ENCODE measurements at places on chromosomes 4 and X.

GRCh38 chrX:75228854-75229253 lies 45.0 kb upstream of the UPRT start:
- DNase-seq, result no peak

DNA sequence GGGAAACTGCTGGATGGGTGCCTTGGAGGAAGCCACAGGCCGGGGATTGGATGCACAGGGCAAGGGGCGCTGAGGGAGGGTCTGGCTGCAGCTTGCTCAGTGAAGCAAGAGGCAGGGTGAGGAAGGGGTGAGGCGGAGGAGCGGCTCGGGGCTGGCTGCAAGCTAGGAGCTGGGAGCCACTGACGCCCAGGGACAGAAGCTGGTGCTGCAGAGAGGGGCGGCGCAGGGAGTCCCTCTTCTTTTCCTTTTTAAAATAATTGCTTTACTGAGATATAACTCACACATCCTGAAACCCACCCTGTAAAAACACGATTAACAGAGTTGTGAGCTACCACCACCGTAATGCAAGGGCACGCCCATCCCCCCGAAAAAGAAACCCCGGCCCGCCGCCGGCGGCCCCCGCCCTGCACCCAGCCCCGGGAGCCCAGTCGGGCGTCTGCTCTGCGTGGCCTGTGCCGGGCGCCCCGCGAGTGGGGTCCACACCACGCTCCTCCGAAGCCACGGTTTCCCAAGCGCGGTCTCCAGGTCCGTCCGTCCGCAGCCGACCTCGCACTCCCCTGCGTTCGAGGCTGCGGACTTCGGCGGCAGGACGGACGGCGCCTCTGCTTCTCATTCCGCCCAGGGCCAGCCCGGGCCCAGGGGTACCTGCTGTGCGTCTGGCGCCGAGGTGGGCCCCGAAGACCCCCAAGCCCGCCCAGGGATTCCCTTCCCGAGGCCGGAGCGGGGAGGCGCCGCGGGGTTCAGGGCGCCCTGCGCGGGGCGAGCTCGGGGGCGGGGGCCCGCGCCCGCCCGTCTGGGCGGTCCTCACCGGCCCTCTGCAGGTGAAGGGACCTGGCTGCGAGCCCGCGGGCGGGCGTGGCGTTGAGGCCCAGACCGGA lies 866 bp upstream of the UVSSA start:
- DNase-seq, result no peak

DNA sequence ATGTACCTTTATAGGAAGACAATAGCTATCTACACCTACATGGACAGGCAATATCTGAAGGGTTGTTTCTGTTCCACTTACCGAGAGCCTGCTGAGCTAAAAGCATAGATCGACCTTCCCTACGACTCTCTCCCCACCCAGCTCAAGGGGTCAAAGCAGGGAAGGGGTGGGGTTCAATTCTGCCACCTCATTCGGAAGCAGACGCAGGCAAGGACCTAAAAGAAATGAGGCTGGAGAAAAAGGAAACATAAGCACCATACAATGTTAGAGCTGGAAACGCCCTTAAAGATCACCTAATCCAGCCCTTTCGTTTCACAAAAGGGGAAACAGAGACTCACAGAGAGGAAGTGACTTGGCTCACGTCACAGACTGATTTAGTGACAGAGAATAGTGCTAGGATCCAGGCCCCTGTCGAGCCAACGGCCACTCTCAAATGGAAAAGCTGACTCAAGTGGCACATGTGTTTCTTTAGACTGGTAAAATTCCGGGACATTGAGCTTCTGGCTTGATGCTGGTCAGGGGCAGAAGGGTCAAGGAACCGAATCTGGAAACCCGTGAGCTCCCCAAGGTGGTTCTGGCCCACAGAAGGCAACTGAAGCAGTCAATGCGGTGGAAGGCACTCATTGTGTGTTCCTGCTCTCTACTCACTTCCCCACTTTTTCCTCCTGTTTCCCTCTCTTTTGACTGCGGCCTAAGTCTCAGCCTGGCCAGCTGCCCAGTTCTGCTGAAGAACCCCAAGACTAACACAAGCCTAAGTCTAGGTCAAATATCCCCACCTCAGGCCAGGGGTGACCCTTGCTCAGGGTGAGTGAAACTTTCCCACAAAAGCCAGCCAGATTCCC lies 7.5 kb downstream of the SEPTIN6 start:
- DNase-seq, result no peak

- DNase-seq, result no peak
Measured at GRCh38 chr4:52989865-52990264, 127.7 kb downstream of the RASL11B start.

GRCh38 chrX:10130354-10130753 lies 26.4 kb upstream of the CLCN4 start:
- DNase-seq, result no peak

DNA sequence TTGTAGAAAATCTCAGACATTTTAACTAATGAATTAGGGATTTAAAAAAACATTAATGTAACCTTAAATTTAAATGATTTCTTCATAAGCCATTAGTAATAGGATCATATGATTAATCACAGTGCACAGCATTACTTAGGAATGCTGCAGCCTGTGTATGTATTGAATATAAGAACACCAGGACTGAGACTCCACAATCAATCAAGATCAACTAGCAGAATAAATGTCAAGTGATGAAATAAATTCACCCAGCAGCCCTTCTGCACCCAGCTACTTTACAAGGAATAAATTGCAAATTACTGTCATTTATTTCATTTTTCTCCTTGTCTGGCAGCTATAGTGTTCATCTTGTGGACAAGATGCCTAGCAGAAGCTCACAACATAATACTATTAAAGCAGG lies 46.5 kb downstream of the NEIL3 start:
- DNase-seq, result no peak

- no peak for DNase-seq
Measured at GRCh38 chr4:154692304-154692818, 51.4 kb upstream of the LRAT start.

- no peak for DNase-seq
Measured at GRCh38 chr4:81164623-81165416, 50.2 kb downstream of the PRKG2 start.

GRCh38 chrX:108590496-108590895 lies 145.9 kb downstream of the IRS4 start:
- no peak for DNase-seq
